Activated naive CD8-positive, alpha-beta T cell treated with anti-CD3 and anti-CD28 coated beads for 36 hours (primary cell): ENCODE measurements at places on chromosomes 5 and 9.

DNA sequence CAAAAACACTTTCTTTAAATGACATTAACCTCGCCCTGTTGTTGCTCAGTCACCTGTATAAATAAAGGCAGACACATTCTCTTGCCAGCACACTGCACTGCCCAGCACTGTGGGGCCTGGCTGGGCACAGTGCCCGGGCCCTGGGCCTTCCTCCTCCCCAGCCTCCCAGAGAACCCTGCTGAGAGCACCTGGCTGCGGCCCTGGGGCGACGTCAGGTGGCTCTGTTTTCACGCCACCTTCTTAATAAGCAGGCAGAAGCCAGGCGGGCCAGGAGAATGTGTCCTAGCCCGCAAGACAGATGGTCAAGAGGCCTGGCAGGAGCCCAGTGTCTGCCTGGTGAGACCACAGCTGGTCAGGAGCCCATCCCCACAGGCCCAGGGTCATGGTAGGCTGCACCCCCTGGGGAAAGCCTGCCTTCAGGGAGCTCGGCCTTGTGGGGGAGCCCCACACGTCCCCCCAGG is 8.2 kb upstream of the AGPAT2 start:
- no peak for DNase-seq

DNA sequence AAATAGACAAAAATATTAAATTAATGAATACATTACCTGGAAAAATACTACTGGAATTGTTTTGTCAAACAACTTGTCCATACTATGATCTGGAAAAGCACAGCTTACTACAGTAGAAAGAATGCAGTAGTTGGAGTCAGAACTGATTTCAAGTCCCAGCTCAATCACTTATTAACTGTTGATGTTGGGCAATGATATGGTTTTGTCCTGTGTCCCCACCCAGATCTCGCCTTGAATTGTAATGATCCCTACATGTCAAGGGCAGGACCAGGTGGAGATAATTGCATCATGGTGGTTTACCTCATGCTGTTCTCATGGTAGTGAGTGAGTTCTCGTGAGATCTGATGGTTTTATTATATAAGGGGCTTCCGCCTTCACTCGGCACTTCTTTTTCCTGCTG is 247.5 kb downstream of the CD180 start:
- no peak for DNase-seq

GRCh38 chr5:178778919-178779318 is 48.5 kb upstream of the ZNF354A start:
- DNase-seq = no peak

DNA sequence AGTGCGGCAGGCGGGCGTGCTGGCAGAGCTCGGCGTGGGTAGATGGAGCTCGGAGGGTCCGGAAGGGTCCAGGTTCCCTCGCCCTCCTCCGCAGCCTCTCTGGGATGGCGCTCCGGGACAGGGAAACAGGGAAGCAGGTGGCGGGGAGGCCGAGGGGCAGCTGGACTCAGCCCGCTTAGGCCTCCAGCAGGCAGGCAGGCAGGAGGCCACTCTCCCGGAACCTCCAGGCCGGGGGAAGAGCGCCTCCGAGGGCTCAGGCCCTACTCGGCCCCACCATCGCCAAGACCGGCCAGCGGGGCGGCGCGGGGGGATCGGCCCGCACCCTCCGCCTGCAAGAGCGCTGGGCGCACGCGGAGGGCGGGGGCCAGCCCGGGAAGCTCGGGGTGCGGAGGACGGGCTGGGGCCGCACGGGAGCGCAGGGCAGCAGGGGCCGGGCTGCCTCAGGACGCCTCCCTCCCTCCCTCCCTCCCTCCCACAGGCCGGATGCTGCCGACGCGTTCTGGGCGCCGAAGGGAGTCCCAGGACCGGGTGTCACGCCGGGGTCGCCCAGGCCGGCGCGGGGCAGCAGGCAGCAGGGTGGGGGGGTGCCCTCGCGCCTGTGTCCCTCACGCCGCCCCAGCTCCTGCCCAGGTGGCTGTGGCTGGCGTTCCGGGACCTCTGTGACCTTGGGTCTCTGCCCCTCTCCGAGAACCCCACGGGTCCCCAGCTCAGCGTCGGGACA is 977 bp downstream of the MGAT4B start:
- peak; percentile 57 for DNase-seq

- DNase-seq = peak; percentile 87
These were observed 30.8 kb downstream of the CD180 start for GRCh38 chr5:67165526-67166459.

DNA sequence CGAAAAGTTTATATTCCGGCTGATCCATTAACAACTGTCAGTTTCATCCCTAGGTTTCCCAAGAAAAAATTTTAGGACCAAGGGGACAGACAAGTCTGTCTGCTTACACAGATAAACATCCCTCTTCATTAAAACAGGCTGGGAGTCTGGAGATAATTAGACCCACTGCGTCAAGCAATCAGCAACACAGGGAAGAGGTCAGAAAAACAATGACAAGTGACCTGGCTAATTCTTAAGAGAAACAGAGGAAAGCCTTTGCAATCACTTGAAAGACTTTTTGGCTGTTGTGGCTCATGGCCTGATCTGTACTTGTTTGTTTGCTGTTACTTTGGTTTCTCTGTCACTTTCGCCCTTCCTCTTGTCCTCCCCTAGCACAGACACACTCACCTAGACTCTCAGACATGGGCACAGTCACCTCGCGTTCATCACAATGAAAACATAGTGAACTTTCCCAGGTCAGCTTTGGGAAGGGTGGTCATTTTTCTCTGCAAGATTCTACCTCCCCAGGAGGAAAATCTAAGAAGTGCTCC is 2.9 kb upstream of the CCDC192 start:
- DNase-seq = no peak

DNA sequence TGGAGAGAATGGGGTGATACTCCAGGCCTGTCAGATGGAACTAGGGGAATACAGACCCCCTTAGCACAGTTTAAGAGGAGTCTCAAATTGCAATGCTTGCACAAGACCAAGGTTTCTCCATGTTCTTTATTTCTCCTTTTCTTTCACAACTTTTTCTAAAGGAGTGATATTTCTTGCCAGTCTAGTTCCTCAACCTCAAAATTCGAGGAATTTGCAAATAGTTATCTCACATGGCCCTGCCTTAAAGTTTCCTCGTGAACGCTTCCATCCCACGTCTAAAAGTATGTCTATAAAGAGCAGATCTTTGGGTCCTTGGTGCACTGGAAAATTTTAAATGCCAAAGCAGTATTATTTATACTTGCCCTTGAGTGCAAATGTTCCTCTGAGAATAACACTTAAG is 373.8 kb upstream of the KLF4 start:
- DNase-seq = no peak

GRCh38 chr5:131379723-131380122 is 115.9 kb downstream of the CDC42SE2 start:
- peak; percentile 68 for DNase-seq

DNA sequence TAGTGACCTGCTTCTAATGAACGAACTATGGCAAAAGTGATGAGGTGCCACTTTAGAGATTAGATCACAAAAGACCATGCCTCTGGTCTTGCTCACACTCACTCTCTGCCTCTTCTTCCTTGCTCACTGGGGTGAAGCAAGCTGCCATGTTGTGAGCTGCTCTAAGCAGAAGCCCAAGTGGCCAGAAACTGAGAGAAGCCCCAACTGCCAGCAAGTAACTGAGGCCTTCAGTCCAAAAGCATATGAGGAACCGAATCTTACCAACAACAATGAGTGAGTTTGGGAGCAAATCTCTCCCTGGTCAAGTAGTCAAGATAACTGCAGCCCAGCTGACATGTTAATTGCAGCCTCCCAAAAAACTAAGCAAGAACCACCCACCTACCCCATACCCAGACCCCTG is 126.0 kb upstream of the ACO1 start:
- DNase-seq = no peak

- no peak for DNase-seq
These were observed 29.9 kb upstream of the FSTL4 start for GRCh38 chr5:133642153-133642722.

DNA sequence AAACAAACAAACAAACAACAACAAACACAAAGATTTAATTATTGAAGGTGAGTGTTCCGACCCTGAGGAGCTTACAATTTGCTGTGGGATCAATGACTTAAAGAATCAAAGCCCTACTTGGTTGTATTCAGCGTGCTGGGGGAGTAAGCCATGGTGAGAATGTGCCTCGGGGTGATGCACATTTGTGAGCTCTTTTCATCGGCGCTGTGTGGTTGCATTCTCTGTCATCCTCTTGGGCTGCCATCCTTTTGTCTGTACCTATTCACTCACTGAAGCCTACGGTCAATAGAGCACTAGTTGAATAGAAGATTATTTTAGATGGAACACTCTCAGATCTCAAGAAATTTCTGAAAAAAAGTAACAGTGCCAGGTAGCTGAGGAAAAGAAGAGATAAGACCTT is 203.9 kb downstream of the CTNND2 start:
- DNase-seq = no peak

DNA sequence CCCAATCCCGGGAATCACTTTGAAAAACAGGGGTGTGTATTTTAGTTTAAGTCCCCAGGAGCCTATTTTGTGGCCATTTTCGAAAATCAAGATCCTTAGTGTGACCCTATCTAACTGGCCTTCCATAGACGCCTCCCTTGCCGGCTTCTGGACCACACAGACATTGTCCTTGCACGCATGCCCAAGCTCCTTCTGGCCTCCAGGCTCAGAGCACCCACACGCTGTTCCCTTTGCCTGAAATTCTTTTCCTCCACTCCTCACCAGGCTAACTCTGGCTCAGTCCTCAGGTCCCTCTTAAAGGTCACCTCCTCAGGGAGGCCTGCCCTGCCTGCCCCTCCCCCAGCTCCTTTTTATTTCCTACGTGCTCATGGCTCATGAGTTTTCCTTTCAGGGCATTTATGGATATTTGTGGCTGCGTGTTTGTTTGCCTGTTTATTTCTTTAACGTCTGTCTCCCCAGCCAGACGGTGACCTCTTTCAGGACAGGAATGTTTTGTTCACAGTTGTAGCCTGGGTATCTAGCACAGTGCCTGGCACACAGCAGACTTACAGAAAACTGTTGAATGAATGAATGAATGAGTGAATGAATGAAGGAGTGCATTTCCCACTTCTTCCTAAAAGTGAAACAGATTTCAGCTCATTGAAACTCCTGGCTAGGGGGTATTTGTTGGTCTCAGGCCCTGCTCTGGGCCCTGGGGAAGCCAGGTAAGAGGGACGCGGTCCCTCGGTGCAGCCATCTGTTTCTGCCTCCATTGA is 79.1 kb upstream of the IER5L start:
- no peak for DNase-seq

DNA sequence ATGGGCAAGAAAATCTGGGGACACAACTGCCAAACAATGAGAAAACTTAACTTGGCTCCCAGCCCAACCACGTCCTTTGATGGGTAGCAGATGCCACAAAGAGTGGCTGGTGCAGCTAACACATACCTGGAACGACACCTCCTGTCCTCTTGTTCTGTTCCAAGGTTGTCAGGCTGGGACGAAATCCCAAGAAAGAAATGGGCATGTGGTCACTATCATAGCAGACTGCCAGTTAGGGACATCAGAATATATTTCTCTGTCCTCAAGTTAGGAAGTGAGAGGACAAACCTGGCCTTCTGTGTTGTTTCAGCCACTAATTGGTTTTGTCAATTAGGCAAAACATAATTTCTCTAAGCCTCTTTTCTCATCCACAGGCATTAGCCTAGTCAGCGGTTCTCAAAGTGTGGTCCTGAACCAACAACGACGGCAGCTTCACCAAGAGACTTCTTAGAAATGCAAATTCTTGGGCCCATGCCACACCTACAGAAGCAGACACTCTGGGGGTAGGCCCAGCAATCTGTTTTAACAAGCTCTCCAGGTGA is 63.4 kb downstream of the RAPGEF1 start:
- DNase-seq = no peak

DNA sequence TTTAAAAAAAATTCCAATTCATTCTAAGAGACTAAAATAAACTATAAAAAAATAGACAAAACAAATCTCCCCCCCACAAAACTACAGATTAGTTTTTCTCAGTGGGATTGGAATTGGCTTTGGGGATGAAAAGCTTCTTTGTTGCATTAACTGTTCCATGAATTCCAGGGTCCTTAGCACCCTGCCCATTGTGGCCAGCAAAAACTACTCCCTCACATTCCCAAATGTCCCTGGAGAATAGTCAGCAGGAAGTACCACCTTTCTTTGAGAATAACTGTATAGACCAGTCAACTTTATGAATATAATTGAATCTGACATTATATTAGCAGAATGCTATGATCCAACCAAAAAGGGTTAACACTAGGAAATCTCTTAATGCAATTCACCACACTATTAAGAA is 147.9 kb downstream of the LPAR1 start:
- no peak for DNase-seq

- DNase-seq = no peak
These were observed 16.6 kb upstream of the S1PR3 start for GRCh38 chr9:88974641-88975040.

DNA sequence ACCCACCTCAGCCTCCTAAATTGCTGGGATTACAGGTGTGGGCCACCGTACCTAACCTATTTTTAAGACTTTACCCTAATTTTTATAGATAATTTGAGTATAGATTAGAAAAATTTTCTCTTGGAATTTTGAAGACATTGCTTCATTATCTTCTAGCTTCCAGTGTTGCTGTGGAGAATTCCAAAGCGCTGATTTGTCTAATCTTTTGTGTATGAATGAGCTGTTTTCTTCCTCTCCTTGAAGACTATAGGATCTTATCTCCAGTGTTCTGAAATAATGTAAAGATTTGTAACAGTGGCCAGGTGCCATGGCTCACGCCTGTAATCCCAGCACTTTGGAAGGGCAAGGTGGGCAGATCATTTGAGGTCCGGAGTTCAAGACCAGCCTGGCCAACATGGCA is 5.7 kb upstream of the SNX24 start:
- DNase-seq = no peak

DNA sequence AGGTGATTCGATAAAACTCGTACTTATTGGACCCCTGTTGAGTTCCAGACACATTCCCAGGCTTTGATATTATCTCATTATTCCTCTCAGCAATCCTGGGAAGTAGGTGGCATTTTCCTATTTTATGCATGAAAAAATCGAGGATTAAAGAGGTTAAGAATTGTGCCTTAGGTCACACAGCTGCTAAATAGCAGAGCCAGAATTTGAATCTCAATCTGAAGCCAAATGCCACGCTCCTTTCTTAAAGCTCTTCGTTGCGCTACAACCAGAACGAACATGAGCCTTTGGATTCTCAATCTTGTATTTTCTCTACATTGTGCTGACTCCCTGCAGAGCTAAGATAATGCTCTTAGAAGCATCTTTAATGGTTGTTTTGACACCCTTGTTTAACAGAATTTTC is 527.8 kb upstream of the TLE4 start:
- no peak for DNase-seq

- no peak for DNase-seq
These were observed 45.1 kb upstream of the PTCH1 start for GRCh38 chr9:95561913-95562312.

DNA sequence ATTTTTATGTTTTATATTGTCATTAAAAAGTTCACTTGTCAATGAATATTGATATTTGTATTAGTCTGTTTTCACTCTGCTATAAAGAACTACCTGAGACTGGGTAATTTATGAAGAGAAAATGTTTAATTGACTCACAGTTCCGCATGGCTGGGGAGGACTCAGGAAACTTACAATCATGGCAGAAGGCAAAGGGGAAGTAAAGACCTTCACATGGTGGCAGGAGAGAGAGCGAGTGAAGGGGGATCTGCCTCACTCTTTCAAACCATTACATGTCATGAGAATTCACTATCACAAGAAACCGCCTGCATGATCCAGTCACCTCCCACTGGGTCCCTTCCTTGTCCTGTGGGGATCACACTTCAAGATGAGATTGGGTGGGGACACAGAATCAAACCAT is 27.4 kb downstream of the SRD5A1 start:
- no peak for DNase-seq

GRCh38 chr9:106560540-106560939 is 302.4 kb upstream of the ZNF462 start:
- no peak for DNase-seq

GRCh38 chr5:78253201-78253600 is 41.3 kb downstream of the AP3B1 start:
- no peak for DNase-seq
